Astrocyte of the cerebellum (primary cell): ENCODE measurements at places on chromosomes 1 and 21.
A peak's percentile ranks its signal among the peaks of the same experiment; 100 is the strongest.

- no peak for DNase-seq
Observed at GRCh38 chr1:83725735-83726360, 273.1 kb downstream of the TTLL7 start.

- no peak for DNase-seq
Observed at GRCh38 chr1:54096877-54097240, 43.5 kb downstream of the TCEANC2 start.

DNA sequence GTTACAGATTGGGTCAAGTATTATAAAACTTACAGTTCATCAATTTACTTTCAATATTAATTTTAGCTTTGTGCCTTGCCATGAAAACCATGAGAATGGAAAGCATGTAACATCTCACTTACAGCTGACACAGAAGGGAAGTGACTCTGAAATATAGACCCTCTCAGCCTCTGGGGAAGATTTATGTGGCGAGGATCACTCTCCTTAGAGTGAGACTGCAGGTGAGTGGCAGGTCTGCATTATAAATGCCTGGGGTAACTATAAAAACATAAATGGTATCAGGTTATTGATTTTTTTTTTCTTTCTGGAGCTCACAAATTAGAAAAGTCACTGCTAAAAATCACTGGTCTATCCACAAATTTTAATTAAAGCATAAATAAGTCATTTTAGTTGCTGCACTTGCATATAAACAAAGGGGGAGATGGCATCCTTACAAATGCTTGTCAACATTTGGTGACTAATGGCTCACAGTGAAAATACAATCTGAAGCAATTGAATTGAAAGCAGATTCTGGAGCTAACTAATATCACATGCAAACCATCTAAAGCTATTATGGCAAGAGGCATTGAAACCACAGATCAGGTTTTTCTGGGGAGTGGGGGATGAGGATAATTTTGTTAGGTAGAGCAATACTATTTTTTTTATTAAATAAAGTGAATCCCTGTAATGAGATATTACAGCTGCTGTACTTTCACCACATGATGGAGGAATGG is 200.9 kb downstream of the TM2D1 start:
- no peak for DNase-seq

- DNase-seq, result no peak
Observed at GRCh38 chr1:225965231-225965630, 24.2 kb upstream of the LEFTY2 start.

- DNase-seq, result no peak
Observed at GRCh38 chr1:234978397-234979295, 150.0 kb downstream of the TOMM20 start.

DNA sequence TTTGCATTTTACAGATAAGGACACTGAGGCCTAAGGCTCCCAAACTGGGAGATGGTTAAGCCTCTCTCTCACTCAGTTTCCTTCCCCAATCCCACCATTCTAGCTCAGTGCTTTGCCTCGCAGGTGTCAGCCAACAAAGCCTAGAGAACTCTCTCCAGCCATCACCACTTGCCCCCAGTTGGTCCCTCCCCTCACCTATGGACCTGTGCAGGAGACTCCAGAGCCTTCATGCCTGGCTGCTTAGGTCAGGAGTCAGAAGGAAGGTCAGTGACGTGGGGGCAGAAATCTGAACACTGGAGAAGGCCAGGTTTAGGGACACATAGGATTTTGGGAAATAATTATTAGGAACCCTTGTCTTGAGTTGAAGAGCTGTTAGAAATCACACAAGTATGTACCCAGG is 295.3 kb downstream of the PTPRU start:
- no peak for DNase-seq

DNA sequence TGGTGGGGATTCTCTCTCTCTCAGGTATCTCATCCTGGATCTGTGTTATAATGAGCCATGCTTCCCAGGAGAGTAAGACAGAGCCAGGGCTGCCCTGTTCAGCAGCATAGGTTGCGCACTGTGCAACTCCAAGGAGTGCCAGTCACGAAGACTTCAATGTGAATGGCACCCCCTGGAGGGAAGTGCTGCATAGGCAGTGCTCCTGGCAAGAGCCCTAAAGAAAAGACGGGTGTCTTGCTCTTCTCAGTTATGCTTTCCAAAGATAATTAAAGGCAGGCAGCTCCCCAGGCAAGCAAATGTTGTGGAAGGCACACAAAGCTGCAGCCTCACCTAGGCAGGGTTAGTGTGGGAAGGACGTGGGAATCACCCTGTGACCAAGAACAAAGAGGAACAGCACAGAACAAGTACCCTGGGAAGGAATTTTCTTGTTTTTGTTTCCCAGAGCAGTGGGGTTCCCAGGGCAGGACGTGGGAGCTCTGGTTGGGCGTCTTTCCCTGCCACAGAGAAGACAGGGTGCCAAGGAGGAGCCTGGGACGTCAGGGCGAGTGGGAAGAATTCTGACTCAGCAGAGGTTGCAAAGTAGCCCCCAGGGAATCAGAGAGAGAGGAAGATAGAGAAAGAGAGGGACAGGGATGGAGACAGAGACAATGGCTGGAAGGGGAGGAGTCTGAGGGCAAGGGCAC is 120.9 kb downstream of the KCNN3 start:
- DNase-seq, result no peak

DNA sequence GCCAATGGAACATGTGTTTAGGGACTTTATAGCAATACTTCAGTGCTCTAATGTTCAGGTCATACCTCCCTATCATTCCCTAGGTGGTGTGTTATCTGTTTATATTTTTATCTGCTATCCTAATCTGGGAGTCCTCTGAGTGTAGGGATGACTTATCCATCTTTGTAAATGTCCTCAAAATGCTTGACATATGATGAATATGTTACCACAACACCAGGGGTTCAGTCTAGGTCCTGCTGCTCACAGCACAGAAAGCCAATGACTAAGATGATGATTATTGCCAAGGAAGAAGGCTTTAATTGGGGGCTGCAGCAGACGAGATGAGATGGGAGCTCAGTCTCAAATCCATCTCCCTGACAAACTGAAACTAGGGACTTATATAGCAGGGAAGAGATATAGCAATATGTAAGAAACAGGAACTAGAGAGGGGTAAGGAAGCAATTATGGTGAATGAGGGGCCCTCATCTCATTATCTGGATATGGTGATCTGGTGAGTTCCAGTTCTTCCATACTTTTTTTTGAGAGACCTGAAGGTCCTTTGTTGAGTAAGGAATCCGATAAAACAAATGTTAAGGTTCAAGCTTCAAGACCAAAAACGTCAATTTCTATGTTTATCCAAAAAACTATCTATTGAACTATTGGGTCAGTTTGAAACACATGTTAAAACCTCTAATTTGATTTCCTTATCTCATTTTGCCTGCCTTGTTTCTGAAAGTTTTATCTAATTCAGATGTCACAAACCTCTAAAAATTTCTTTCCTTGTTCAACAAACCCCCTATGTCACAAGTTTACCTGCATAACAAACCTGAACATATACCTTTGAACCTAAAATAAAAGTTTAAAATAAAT is 256.7 kb upstream of the CACYBP start:
- no peak for DNase-seq

GRCh38 chr1:54581621-54582035 is 33.6 kb downstream of the ACOT11 start:
- DNase-seq, result peak; percentile 19

DNA sequence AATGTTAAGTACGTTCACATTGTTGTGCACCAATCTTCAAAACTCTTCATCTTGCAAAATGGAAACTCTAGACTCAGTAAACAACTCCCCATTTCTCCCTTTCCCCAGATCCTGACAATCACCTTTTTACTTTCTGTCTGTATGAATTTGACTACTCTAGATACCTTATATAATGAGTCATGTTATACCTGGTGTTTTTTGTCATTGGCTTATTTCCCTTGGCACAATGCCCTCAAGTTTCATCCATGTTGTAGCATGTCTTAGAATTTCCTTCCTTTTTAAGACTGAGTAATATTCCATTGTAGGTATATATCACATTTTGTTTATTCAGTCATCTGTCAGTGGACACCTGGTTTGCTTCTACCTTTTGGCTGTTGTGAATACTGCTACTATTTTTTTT is 399.5 kb downstream of the LMO4 start:
- no peak for DNase-seq

DNA sequence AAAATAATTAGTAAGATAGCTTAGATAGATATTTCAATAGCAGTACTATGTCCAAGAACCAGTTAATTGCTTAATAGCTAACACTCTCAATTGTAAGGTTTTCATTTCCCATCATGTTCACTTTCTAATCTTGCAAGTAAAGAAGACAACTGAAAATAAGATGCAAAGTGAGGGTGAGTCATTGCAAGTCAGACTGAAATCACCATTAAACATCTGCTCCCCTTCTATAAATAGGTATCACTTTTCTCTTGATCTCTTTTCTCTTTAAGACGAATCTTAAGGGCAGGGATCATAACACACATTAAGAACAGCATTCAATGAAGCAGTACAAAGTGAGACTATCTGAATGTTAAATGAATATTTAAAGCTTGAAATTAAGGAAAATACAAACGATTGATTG is 40.4 kb downstream of the UBR4 start:
- DNase-seq, result no peak

DNA sequence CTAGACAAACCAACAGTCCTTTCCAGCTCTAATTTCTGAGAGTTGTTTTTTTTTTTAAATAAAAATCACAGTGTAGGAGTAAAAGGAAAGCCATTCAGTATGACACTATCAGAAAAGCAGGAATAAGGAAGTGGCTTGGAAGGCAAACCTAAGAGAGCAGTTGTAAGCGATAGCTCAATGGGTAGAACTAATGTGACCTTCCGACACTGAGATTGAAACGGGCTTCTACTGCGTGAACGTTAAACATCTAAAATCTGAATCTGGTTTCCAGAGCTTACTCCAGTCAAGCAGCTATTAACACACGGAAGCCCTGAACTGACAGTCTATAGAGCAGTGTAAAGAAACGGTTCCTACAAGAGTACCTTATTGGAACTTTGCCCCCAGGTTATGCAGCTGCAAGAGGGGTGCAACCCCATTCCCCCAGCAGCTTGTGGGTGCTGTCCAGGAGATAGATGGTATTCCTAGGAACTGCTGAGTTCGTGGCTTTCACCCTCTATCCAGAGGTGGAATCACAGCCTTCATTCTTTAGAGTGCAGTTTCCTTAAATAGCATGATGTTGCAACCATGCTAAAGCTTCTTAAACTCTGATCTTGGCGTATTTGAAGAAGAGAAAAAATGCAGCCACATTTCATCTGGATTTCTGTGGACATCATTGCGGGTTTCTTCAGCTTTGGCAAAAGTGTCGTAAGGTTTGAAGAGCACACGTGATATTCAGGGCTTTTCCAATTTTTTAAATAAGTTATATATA is 3.3 kb upstream of the IRF2BP2 start:
- DNase-seq, result no peak

DNA sequence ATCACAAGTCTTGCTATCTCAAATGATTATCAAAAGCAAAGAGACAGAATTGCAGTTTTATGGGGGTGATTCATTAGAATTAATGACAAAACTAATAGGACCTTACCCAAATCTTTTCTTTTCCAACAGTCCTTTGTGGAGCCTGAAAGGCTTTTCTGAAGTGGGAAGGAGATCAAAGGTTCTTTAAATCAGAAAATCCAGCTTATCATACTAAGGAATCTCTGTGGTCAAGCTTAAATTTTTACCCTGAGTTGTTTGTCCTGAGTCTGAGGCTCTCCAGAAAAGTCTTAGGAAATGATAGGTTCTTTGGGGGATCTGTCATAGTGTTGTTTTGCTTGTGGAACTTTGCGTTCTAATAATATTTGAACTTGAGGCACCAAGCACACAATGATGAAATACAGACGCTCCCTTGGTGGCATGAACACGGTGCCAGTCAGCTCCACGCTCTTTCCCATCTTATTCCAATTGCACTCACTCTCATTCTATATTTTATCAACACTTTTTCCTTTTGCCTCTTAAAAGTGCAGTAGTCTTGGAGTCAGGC is 38.0 kb upstream of the COL24A1 start:
- peak; percentile 12 for DNase-seq

DNA sequence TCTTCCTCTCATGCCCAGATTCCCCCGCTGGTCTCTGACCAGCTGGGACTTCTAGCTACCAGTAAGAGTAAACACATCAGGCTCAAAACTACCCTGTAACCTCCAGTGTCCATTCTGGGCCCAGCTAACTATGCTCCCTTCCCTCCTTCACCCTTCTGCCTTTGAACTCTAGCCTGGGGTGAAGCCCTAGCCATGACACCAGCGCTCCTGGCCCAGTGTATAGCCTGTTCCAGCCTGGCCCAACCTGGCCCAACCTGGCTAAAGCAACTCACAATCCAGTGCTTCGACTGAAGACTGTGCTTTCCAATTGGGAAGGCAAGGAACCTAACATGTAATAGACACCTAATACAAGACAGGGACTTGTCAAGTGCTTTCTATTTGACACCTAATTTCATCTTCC is 27.6 kb downstream of the CSMD2 start:
- no peak for DNase-seq

DNA sequence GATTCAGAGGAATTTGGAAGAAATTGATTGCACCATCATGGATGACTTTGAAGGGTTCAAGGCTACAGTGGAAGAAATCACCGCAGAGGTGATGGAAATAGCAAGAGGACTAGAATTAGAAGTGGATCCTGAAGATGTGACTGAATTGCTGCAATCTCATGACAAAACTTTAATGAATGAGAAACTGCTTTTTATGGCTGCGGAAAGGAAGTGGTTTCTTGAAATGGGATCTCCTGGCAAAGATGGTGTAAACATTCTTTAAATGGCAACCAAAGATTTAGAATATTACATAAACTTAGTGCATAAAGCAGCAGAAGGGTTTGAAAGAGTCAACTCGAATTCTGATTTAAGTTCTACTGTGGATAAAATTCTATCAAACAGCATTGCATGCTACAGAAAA is 698.6 kb downstream of the PLA2G4A start:
- no peak for DNase-seq

DNA sequence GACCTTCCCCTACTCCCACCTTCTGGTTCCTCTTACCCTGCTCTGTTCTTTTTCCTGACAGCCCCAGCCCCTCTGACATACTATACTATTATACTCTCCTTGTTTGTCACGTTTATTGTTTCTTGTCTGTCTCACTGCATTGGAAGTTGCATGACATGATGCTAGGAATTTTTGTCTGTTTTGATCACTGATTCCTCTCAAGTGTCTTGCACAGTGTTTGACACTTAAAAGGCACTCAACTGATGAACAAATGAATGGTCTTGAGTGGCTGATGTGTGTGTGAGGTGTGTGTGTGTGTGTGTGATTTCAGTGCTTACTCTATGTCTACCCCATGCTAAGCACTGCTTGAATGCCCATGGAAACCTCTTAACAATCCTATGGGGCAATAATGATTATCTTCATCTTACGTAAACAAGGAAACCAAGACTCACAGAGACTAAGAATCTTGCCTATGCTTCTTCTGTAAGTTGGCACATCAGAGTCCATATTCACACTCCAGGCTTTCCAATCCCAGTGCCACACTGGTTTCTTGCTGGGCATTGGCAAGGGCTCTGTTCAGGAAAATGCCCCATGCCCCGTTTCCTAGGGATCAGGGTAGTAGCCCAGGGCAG is 59.7 kb downstream of the ATP1A1 start:
- no peak for DNase-seq

DNA sequence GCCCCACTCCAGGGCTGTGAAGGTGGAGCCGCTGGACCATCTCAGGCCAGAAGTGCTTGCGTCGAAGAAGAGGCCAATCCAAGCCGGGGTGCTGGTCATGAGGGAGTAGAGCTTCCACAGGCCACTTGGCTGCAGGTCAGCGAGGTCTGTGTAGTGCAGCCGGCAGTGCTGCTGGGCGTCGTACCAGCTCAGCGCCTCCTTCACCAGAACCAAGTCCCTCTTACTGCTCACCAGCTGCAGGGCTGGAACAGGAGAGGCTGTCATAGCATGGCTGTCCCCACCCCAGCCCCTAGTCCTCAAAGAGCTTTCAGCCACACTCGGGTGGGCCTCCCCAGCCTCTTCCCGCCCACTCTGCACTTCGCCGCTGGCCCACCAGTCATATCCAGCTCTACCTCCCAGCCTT is 2.2 kb downstream of the CLEC20A start:
- no peak for DNase-seq

- DNase-seq, result no peak
Observed at GRCh38 chr1:157820299-157820698, 379 bp upstream of the FCRL1 start.
